T-helper 1 cell (primary cell): ENCODE measurements at places on chromosomes 3 and 15.

GRCh38 chr3:172107403-172107802 is 68.0 kb downstream of the FNDC3B start:
- peak; percentile 93 for DNase-seq

DNA sequence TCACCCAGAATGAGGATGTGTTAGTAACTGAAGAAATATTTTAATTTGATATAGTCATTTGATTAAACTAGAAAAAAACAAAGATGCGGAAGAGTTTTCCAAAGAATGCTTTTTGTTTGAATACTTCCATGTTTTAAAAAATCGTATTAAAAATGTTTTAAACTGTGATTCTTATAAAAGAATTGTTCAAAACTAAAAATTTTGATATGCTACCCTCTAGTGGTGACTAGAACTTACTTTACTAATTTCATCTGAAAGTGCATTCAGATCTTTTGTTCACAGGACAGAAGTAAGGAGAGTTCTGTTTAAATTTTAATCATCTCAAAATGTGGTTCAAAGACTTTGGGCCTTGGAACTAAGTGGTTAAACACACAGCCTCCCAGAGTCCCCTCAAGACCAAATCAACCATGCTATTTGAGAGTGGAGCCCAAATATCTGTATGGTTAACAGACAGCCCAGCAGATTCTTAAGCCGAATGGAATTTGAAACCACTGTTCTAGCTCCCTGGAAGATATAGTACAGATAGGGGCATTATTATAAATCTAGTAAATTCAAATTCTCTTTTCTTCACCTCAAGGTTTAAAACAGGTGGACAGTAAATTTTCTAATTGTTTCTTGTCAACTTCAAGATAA is 45.2 kb upstream of the SYNPR start:
- no peak for DNase-seq

- no peak for DNase-seq
Measured at GRCh38 chr3:98777801-98778220, 14.7 kb downstream of the ST3GAL6 start.

DNA sequence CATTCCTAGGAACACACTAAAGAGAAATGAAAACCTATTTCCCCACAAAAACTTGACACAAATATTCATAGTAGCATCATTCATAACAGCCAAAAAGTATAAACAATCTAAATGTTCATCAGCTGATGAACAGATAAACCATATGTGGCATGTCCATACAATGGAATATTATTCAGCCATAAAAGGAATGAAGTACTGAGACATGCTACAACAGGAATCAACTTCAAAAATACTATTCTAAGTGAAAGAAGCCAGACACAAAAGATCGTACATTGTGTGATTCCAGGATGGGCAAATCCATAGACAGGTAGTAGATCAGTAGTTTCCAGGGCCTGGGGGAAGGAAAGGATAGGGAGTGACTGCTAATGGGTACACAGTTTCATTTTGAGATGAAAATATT is 118.0 kb downstream of the GSK3B start:
- DNase-seq: no peak

DNA sequence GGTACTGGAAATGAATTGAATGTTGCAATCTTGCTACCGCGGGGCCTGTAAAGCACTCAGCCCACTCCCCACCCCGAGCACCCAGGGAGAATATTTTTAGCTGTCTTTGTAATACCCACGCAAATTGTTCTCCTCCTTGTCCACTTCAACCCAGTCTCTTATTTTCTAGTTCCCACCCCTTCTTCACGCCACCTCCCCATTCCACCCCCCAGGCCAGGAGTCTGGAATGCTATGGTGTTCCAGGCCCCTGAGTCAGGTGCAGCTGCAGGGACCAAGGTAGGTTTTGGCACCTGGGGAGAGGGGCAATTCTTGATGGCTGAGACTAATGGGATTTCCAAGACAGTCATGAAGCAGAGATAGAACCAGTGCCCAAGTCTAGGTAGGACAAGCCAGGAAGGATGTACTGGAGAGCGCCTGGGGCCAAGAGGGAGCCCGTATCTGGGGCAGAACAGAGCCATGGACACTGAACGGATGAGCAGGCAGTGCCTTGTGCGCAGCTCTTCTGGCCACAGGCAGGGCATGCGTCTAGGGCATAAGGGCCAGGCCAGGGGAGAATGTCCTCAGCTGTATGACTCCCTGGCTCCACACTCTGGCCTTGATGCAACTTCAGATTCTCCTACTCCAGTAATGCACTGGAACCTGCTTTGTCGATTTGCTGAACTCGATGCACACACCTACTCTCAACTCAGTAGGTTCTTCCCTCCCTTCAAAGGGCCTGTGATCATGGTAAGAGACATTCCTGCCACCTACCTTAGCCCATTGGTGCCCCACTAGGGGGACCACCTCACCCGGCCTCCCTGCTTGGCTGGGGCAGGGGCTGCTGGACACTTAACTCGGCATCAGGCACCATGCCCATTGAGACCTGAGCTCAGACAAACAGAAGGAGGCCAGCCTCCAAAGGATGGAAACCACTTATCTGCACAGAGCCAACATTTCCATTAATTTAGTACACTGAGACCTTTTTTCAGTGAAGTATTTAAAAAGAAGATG is 34.6 kb upstream of the MAGEF1 start:
- no peak for DNase-seq

GRCh38 chr15:80758130-80758745 is 20.9 kb upstream of the CEMIP start:
- DNase-seq: no peak

- no peak for DNase-seq
Measured at GRCh38 chr3:14143271-14144225, 18.7 kb downstream of the TMEM43 start.

GRCh38 chr15:37044915-37045648 is 55.3 kb downstream of the MEIS2 start:
- no peak for DNase-seq

GRCh38 chr3:15557511-15557946 is 36.0 kb upstream of the COLQ start:
- no peak for DNase-seq

- DNase-seq: no peak
Measured at GRCh38 chr3:182717216-182717615, 76.1 kb upstream of the ATP11B start.

GRCh38 chr15:87672309-87673288 is 583.9 kb downstream of the NTRK3 start:
- DNase-seq: no peak

DNA sequence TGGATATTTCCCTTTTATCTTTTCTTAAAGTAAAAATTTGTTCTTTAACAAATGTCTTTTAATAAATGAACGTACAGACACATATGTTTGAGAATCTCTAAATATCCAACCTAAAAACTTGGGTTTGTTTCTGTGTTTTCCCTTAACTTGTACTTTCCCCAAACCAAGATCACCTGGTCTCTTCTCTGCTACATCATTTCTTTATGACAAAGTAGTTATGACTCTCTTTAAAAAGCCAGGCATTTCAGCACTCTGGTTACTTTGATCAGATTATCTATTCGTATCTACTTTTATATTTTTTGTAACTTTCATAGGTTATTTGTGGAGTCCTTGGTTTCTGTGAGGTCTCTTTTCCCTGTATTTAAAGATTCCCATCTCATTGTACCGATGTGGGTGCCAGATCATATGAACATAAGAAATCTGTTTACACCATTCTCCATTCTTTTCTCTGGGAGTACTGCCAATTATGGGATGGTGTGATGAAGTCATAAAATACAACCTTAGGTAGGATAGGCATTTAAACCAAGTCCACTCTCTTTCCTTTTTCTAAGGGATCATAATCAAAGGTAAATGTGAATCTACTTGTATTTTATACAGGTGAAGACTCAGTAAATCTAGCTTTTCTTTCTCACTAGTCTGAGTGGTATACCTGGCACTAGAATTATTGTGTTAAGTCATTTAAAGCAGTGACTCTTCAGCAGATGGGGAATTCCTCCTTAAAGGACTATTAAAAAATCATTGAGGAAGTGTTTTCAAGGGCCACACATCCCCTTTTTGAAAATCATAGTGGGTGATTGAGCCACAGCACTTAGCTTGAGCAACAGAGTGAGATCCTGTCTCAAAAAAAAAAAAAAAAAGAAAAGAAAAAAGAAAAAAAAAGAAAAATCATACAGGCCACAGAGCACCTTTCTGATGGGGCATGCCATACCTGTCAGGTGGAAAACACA is 12.4 kb upstream of the NFKBIZ start:
- DNase-seq: no peak

DNA sequence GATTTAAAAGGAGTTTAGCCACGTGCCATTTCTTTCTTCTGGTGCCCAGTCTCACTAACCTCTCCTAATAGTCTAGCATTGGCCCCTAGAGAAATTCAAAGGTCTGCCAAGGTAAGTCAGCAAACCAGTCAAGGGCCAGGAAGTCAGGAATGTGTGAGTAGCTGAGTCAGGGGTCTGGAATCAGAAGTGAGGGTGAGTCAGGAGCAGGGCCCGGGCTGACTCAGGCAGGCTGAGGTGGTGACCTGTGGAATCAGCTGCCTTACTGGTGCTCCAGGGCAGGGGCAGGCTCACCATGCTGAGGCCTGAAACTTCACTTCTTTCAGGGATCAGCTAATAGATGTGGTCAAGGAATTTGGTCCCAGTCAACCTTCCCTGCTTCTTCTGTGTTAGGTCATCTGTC is 105.8 kb upstream of the MYZAP start:
- DNase-seq: no peak

DNA sequence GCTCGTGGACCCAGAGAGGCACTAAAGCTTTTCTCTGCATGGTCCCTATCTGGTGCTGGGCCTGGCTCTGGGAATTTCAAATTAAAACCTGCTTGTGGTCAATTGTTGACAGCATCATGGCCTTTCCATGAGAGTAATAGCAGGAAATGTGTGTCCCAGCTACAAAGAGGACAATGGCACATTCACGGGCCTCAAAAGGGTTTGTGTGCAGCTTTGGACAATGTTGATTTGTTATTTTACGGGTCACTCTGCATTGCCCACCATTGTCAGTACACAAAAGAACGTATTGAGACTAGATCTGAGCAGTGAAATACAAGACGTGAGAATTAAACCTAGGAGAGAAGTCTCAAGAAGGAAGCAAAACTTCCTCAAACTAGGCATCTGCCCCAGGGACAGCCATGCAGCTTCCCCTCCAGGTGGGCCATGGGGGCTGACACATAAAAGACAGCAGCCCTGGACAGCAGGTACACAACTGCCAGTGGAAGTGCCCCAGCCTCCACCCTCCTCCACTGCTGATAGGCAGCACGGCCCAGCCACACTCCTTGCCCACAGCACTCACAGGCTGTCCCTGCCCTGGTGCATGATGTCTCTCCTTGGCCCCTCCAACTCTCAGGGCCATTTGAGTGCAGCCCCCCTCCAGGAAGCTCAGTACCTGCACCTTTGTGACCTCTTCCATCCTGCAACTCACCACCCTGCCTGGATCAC is 15.9 kb upstream of the LTF start:
- DNase-seq: no peak

DNA sequence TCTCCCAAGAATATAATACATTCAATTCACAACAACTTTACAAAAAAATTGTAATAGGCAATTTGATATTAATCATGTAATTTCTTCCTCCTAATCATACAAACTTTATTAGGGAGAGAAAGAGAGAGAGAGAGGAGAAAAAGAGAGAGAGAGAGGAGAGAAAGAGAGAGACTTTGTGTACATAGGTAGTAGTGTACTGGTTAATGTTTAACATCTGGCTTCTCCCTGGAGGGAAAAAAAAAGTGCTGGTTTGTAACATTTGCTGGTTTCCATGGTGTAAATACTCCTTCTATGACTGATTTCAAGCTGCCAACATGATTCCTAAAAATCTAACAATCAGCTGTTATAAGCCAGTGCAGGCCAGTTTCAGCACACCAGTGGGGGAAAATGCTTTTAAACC is 98.0 kb upstream of the ARHGEF26 start:
- DNase-seq: no peak

- DNase-seq: no peak
Measured at GRCh38 chr15:77991029-77991406, 86.5 kb downstream of the TBC1D2B start.

- DNase-seq: no peak
Measured at GRCh38 chr3:108099679-108100428, 9.0 kb upstream of the CD47 start.

DNA sequence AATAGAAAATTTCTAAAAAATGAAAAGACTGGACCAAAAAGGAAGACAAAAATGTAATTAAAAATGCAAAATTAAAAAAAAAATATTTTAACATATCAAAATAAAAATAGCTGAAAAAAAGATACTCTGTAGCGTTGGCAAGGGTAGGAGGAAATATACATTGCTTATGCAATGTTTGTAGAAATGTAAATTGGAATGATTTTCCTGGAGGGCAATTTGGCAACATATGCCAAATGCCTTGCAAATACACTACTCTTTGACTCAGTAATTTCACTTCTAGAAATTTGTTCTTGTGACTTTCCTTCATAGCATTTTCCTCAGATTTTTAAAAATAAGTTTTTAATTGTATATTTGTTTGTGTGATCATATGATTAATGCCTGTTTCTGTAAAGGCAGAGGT is 296.6 kb downstream of the ZNF621 start:
- no peak for DNase-seq

- DNase-seq: no peak
Measured at GRCh38 chr3:117234331-117234730, 524.8 kb downstream of the TUSC7 start.

- no peak for DNase-seq
Measured at GRCh38 chr3:140166861-140167599, 232.0 kb downstream of the CLSTN2 start.

DNA sequence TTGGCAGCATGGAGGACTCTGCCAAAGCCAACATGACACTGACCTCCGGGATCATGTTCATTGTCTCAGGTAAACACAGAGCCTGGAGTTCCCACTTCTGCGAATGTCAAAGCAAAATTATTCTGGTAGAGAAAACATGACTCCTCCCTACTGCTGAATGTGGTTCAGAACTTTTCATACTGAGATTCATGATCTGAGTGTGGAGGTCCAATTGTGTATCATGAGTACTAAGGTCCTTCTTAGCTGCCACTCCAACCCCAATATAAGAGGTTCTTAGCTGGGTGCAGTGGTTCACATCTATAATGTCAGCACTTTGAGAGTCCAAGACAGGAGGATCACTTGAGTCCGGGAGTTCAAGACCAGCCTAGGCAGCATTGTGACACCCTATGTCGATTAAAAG is 13.8 kb downstream of the CLDN18 start:
- DNase-seq: no peak

- no peak for DNase-seq
Measured at GRCh38 chr15:35738370-35738769, 192.4 kb upstream of the DPH6 start.

DNA sequence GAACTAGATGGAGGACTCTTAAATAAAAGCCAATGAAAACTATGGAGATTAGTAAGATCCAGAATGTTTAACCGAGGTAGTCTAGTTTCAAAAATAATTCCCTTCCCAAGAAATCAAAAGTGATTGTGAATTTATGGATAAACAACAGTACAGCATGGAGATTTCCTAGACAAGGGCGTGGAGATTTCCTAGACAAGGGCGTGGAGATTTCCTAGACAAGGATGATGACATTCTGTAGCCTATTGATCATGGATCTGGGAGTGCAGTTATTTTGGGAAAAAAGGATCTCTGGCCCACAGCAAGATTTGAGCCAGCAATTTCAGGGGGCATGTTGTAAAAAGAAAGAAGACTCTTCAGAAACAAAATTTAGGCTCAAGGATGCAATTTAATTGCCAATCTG is 175.3 kb downstream of the RAP2B start:
- DNase-seq: no peak
